Calu3 (cell line): ENCODE measurements at places on chromosomes 12 and 14.

GRCh38 chr12:6533653-6533922 lies 729 bp upstream of the GAPDH start:
- no peak for DNase-seq

GRCh38 chr12:49540229-49541139 lies 1.7 kb downstream of the KCNH3 start:
- DNase-seq, result no peak

- DNase-seq, result no peak
Observed at GRCh38 chr14:84225268-84225667, 1304.7 kb upstream of the FLRT2 start.

- no peak for DNase-seq
Observed at GRCh38 chr14:33509454-33509853, 441.4 kb downstream of the EGLN3 start.

DNA sequence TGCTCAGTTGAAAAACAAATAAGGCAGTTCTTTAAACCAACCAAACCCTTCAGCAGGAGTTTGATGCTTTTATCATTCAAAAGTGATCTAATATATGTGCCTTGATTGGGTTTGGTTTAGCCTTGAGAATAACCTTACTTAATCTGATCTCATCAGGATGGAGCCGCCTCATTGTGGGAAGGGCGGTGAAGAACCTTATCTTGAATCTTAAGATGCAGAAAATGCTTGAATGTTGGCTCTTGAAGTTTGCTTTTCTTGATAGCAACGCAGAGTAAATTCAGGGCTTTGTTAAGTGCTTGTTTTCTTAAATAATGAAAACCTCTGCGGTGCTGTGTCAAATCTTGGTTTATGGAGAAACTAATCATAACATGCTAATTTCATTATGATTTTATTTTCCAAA lies 138.2 kb downstream of the MON2 start:
- DNase-seq, result no peak

DNA sequence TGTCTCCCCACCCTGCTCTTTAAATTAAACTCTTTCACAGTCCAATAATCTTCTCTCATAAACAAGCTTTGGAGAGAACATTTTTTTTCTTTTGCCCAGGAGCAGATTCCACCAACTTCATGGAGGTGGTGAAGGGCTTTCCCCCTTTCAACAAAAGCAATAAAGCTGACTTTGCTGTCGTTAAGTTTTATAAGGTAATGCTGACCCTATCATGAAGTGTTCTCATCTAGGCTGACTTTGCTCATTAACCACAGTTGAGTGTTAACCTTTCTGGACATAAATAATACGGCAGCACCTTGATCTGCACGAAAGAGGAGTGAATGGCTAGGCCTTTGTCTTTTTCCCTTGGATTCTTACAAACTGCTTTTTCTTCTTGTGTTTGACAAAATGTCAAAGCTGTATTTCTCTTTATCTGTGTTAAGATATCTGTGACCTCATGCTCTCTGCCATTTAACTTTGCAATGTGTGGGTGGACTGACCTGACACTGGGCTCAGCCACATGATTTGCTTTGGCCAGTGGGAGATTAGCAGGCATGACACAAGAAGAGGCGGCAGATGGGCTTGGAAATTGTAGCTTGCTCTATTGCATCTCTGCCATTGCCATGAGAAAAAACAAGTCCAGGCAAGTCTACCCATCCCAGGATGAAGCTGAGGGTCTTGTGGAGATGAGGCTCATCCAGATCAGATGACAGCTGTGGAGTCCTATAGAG lies 470.9 kb upstream of the CCDC196 start:
- DNase-seq, result no peak

GRCh38 chr14:49623941-49624839 lies 3.6 kb downstream of the MGAT2 start:
- no peak for DNase-seq

- peak; percentile 70 for DNase-seq
Observed at GRCh38 chr12:6534945-6535696, 804 bp downstream of the GAPDH start.

- DNase-seq, result no peak
Observed at GRCh38 chr12:11508699-11509098, 113.3 kb upstream of the PRB2 start.

DNA sequence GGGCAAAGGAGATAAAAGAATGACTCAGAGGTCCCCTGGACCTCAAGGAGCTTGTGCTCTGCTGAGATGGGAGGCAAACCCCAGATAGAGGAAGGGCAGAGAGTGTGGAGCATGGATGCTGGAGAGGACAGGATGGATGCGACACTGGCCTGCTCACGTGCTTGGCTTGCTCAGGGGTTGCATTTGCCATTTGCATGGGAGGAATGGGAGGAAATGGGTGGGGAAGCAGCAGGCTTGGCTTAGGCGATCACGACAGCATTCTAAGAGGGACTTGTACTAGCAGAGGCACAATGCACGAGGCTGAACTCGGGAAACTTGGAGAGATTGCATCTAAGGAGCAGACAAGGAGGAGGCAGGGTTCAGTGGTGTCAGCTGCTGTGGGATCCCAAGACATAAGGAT lies 19.8 kb downstream of the CD9 start:
- no peak for DNase-seq

- no peak for DNase-seq
Observed at GRCh38 chr12:100199023-100199346, 1.6 kb upstream of the ACTR6 start.

GRCh38 chr14:93928184-93929047 lies 1.3 kb downstream of the FAM181A start:
- no peak for DNase-seq

DNA sequence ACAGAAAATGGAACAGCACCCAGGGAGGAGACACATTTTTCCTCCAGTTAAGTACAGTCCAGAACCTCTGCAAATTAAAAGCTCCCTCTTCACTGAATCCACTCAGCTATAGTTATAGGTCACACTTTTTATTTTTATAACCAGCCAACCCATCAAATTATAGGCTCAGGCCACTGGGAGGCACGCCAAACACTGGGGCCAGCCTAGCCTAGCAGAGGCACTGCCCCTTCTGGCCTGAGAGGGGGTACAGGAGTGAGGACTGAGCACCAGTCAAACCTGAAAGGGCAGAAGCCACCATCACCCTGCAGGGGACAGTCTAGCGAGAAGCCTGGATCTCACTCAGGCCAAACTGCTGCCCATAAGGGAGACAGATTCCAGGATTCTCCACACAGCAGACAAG lies 19.3 kb downstream of the FMNL3 start:
- peak; percentile 12 for DNase-seq

DNA sequence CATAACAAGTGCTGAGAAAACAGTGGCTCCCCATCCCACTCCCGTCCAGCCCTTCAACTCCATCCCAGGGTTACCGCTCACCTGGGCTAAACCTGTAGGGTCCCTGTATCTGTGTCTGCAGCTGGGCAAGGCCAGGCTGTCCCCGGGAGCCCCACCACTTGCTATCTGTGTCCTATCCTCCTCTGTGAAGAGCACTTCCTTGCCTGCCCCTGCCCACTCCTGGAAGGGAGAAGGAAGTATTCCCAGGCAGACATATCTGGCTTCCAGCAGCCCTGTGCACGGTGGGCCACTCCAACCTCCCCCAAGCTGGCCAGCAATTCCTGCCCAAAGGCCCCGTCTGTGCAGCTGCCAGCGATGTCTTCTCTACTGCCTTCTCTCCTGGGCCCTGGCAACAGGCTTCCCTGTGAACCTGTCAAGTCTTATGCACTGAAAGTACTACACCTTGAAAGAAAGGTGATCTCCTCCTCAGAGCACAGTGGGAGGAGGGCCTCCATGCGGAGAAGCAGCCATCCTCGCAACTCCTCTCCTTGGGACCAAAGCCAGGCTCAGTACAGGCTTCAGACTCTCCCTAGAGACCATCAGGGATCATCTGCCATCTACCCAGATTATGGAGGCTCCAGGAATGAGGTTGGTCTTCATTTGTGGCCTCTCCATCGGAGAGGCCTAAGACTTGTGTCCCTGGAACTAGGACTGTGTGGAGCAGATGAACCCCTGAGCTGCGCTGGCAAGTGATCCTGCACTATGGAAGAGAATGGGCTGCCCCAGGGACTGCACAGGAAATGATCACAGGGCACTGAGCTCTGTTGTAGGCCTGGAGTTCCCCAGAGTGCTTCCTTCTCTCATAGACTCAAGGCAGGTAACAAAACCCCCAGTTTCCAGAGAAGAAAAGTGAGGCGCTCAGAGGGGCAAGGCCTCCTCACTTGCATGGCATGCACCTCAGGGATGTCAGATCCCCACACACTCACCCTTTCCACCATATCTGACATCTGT lies 663.6 kb downstream of the BCL11B start:
- no peak for DNase-seq

GRCh38 chr12:15417691-15418090 lies 95.4 kb downstream of the PTPRO start:
- DNase-seq, result no peak

DNA sequence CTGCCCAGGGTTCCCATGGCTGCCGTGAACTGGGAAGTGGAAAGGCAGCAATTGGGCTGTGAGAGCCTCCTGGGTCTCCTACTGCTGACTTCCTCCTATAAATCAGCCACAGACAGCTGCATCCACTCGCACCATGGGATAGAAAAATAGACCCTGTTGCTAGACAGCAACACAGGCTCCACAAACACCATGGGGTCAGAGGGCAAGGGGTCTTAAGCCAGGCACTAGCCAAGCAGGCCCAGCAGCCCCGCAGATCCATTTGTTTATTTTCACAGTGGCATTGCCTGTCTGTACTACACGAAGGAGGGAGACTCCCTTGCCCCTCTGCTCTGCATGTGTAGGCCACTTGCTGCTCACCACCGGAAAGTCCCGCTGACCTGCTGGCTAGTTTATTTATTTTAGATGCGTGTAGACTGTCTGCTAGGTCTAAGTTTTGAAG lies 139.8 kb downstream of the DACT1 start:
- no peak for DNase-seq

DNA sequence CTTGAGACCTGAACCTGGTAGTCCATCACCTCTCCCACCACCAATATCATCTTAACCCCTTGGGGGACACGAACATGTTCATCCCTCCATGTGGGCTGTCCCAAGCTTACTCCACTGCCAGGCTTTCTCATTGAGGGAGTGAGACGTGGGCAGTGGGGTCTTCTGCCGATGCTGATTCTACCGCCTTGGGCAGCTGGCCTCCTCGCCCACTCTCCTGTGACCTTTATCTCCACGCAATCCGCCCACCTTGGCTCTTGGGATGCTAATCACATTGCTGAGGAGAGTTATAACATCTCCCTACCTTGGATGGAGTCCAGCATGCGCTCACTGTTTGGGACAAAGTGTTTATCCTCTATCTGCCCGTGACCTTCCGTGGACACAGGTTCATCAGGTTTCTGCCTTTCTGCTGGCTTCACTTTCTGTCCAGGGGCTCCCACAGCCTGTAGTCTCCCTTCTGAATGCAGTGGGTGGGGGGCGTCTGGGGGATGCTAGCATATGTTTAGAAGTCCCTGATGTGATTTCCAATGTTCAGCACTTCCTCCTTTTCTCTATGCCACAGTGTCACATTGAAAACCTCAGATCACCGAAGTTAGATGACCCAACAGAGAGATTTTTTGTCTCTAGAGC lies 53.2 kb upstream of the ESRRB start:
- DNase-seq, result no peak

- DNase-seq, result no peak
Observed at GRCh38 chr14:99841436-99842071, 48.3 kb downstream of the EML1 start.

DNA sequence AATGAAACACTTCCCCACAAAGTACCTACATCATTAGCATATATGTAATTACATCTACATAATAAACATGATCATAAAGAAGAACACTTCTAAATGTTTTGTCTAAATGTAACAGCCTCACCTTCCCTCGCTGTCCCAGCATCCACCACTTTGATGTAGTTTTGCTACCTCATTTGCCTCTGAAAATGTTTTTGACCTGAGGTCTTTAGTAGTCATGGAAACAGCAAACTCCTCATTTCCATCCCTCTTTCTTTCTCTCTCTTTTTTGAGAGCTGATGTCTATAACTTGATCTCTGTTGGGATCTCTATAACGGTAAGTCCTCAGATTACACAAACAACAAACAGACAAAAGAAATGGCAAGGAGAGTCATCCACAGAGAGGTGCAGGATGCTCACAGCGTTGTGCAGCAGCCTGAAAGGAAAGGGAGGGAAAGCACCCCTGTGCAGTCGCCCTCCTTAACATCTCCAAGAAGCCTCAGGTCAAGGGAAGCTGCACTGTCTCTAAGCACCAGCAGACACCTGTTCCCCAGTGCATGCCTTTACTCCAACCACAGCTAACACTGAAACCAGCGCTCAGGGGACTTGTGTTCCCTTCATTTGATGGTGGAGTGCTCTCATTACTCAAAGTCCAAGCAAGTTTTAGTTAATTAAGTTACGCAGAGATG lies 268.7 kb downstream of the TMEM132D start:
- no peak for DNase-seq

- DNase-seq, result no peak
Observed at GRCh38 chr14:76564471-76565422, 188.8 kb downstream of the ESRRB start.

DNA sequence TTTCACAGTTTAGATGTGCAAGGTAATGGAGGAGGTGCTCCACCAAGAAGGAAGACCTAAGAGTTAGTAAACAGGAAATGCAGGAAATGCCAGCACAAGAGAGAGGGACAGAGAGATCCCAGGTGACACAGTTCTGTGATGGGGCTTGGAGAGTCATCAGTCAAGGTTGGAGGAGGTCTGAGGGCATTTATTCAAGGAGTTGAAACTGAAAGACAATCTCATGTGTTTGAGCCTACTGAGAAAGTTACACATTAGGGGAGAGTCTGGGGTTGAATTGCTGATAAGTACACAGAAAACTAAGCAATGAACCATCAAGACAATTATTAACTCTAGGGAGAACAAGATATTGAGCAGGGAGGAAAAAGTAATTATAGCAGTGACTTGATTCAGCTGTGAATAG lies 138.5 kb downstream of the ANO6 start:
- peak; percentile 2 for DNase-seq

DNA sequence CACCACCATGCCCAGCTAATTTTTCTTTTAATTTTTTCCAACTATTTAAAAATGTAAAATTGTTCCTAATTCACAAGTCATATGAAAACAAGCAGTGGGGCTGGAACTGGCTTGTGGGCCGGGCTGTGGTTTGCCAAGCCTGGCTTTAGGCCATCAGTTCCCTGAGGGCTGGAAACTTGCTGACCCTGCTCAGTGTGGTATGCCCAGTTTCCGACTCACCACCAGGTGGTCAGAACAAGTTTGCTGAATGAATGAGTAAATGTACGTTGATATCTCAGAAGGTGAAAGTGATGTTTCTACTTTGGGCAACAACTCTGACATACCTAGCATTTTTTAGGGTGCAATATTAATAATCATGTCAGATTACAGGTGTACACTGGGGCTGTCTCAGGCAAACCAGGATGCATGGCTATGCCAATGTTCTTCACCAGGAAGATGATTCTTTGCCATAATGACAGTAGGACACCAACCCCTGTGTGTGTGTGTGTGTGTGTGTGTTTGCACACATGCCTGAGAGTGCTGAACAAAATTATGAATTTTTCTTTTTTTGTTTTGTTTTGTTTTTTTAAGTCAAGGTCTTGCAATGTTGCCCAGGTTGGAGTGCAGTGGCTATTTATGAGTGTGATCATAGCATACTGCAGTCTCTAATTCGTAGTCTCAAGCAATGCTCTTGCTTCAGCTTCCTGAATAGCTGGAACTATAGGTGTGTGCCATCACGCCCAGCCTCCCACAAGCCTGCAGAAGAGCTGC lies 106.1 kb downstream of the PTPN11 start:
- DNase-seq, result peak; percentile 79
